Cortex of kidney (tissue), 1 donor: ENCODE measurements at places on chromosomes 7 and 10.

- no peak for DNase-seq
Observed at GRCh38 chr7:28853150-28853549, 105.0 kb downstream of the TRIL start.

DNA sequence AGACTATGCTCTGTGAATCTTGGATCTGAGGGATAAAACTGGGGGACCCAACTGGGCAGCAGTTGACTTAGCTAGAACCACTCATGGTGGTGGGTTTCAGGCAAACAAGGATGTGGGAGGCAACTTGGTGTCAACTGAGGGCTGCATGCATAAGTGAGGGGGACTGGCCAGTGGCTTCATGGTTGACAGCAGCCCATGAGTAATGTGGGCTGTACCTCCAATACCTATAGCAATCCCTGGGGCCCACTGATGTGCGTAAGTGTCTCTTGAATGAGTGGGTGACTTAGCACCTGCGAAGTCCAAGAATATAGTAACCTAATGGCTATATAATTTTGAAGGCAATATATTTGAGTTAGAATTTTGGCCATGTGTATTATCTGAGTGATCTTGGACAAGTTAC lies 13.7 kb upstream of the MAP3K8 start:
- no peak for DNase-seq

GRCh38 chr7:150631084-150631826 lies 930 bp downstream of the GIMAP6 start:
- DNase-seq = no peak

- no peak for DNase-seq
Observed at GRCh38 chr7:91373111-91373800, 109.0 kb downstream of the FZD1 start.

DNA sequence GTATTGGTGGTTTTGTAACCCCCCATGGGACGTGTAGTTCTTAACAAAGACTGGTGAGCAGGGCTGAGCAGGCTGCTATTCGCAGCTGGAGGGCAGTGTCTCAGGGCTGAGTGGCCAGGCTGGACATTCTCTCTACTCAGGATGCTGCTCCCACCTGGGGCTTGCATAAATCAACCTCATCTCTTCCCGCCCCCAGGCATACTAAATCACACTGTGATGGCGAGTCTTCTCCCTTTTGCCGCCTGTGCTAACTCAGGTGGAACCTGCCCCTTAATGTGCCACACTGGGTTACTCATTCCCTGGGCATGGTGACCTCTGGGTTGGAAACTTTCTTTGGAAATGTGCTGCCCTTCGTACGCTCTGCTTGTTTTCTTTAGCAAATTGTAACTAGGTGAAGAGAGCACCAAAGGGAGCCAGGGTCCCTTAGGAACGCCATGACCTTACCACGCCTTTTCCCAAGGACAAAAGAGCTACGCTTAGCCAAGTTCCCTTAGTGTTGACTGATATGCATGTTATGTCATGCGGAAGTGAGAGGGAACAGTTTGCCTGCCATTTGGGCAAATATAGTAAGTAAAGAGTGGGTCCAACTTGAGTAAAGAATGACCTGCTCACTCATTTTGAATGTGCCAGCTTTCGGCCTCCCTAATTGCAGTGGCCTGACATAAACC lies 40.4 kb upstream of the COBL start:
- no peak for DNase-seq

DNA sequence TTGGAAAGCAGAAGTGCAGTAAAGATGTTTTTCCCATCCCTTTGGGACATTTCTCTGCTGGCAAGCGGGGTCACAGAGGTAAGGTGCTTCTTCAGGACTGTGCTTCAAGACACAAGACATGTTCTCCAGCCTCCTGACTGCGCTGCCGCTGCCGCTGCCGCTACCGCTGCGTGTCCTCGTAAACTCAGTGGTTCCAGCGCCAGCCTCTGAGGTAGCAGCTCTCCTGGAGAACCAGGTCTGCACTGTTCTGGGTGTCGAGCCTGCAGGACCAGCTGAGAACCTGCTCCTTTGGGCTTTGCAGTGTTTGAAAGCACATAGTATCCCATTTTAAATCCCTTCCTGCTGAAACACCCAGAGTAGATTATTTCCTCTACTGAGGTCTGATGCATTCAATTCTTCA lies 13.0 kb upstream of the KCNK18 start:
- DNase-seq = no peak

- no peak for DNase-seq
Observed at GRCh38 chr10:4472190-4472904, 353.7 kb upstream of the AKR1E2 start.

GRCh38 chr7:100127866-100128636 lies 1.3 kb downstream of the MBLAC1 start:
- no peak for DNase-seq

DNA sequence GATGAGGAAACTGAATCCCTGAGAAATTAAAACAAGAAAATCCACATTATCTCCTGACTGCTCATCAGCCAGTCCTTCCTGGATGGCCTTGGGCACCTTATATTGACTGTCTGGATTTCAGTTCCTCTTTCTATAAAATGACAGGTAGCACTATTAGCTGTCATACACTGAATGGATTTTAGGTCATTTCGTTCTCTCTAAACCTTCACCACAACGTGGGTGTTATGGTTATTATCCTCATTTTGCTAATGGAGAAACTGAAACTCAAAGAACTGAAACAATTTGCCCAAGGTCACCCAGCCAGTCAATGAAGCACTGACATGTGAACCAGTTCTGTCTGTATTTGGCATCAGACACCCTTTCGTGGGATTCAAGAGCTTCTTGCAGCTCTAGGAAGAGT lies 193.8 kb downstream of the CYP26A1 start:
- DNase-seq = no peak

- DNase-seq = no peak
Observed at GRCh38 chr7:34354899-34355298, 303.1 kb upstream of the NPSR1 start.
